Stimulated activated CD4-positive, alpha-beta T cell treated with anti-CD3 and anti-CD28 coated beads, Interleukin-15, amount 100 ng/mL, for 1 hour (primary cell): ENCODE measurements at places on chromosomes 7 and 10.

DNA sequence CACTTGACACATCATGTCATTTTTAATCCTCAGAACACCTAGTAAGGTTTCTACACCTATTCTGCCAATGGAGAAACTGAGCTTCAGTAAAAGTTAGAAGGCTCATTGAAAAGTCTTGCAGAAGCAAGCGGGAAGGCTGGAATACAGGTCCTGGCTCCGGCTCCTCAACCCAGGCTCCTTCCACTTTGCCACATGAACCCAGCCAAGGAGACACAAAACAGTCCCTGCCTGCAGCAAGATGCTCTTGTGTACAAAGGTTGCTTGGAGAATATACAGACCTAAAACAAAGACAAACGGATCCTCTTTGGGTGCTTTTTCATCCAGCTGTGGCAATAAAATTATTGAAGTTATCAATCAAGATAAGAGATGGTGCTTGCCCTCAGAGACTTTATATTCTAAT is 106.8 kb downstream of the SORBS1 start:
- DNase-seq: no peak

DNA sequence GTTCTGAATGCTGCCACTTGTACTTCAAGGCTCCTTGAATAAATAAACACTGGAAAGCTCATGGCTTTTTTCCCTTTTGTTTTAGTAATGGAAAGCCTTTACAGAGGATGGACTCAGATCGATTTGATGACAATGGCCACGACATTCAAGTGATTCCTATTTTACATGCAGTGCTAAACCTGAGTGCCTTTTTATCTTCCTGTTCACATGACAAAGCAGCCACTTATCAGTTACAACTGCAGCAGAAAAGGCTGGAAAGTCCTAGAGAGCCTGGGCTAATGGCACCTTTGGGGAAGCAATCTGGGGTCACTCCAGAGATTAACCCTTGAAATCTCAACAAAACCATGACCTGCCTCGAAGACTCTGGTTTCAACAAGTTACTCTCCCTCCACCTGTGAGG is 249.0 kb upstream of the AUTS2 start:
- DNase-seq: no peak

GRCh38 chr7:38396852-38397251 is 123.4 kb upstream of the TARP start:
- no peak for DNase-seq

GRCh38 chr10:42646687-42647640 is 8.6 kb upstream of the ZNF33B start:
- no peak for DNase-seq
